GM19239 (cell line): ENCODE measurements at places on chromosomes 2 and 18.

DNA sequence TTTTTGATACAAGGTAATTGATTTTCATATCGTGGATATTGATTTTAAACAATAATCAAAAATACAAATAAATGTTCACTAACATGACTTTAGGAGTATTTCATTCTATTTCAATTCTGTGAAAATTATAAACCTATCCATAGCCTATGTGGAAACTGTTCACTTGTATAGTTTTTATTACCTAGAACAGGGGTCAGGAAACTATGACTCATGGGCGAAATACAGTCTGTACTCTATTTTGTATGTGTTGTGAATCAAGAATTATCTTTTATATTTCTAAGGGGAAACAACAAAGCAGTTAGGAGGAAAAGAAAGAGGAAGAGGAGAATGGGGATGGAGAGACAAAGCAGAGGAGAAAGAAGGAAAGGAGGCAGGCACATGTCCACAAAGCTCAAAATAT, 181.7 kb upstream of the VRK2 start:
- no peak for DNase-seq

GRCh38 chr2:217573571-217573970, 429.2 kb downstream of the TNS1 start:
- no peak for DNase-seq

DNA sequence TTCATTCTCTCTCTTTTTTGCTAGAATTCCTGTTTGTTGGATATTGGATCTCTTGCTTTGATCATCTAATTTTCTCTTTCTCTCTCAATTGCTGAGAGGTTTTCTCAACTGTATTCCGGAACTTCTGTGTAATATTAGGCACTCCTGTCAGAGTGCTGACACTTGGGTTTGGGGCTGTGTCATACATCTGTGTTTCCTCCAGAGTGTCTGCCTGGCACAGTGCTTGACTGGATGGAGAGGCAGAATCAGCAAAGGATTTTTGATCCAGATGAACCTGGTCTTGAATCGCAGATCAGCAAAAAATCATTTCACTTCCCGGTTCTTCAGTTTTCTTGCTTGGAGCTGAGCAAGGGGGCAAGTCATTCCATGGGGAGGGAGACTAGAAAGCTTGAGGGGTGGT, 87.7 kb upstream of the CXCR4 start:
- no peak for DNase-seq

- no peak for DNase-seq
These were observed 75.4 kb downstream of the CD8B2 start for GRCh38 chr2:106562268-106563186.

- no peak for DNase-seq
These were observed 101.8 kb downstream of the TRIB2 start for GRCh38 chr2:12818416-12819102.

DNA sequence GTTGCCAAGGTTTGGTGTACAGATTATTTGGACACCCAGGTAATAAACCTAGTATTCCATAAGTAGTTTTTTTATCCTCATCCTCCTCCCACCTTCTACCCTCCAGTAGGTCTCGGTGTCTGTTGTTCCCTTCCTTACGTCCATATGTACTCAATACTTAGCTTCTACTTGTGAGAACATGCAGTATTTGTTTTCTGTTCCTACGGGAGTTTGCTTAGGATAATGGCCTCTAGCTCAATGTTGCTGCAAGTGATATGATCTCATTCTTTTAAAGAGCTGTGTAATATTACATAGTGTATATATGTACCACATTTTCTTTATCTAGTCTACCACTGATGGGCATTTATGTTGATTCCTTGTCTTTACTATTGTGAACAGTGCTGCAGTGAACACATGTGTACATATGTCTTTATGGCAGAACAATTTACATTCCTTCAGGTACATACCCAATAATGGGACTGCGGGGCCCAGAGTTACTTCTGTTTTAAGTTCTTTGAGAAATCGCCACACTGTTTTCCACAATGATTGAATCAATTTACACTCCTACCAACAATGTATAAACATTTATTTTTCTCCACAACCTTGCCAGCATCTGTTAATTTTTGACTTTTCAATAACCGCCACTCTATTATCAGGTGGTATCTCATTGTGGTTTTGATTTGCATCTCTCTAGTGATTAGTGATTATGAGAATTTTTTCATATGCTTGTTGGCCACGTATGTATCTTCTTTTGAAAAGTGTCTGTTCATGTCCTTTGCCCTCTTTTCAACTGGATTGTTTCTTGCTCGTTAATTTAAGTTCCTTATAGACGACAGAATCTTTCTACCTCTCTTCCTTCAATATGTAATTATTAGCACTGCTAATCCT, 88.0 kb downstream of the MEMO1 start:
- DNase-seq: no peak

DNA sequence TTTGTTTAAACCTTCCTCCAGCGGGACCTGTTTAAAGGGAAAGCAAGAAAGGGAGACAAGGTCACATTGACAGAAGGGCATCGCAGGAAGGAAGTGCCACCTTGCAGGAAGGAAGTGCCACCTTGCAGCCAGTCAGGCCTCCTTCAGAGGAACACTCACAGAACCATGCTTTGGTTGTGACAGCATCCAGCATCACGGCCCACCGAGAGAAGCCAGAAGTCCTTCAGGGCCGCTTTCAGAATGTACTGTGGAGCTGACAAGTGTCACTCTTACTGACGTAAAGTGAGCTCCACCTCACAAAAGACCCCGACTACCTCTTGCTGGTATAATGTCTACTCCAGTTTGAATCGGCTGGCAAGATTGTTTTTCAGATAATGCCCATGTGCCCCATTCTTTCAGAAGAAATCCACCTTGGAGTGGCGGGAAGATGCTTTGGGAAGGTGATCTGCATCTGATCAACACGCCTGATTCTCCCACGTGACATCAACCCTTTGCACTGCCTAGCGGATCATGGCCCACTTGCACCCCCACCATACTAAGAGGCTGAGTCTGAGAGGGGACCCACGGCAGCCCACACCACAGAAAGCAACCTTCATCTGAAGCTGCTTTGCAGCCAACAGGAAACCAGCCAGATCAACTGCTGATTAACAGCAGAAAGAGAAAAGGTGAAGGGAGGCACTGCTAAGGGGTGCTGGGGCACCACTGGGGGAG, 99.8 kb downstream of the UXS1 start:
- DNase-seq: no peak

DNA sequence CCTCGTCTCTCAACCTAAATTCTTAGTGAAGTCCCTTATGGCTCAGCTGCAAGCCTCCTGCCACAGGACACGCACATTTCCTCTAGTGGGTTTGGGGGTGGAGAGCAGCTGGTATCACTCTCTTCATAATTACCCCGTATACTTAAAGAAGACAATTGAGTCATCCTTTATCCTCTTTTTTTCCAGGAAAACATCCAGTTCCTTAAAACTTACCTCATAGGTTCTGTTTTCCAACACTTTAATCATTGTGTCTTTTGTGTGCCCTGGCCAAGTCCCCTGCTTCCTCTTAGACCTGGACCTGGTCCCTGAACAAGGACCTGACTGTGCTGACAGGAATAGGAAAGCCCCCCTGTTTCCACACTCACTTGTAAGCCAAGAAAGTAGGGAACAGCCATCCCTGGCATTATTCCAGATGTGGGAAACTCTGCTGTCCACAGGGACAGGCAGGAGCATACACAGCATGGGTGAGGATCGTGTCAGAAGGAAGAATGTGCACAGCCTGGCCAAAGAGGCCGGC, 42.3 kb upstream of the MYO1B start:
- DNase-seq: no peak

GRCh38 chr2:234458466-234458865, 38.4 kb downstream of the ARL4C start:
- no peak for DNase-seq

DNA sequence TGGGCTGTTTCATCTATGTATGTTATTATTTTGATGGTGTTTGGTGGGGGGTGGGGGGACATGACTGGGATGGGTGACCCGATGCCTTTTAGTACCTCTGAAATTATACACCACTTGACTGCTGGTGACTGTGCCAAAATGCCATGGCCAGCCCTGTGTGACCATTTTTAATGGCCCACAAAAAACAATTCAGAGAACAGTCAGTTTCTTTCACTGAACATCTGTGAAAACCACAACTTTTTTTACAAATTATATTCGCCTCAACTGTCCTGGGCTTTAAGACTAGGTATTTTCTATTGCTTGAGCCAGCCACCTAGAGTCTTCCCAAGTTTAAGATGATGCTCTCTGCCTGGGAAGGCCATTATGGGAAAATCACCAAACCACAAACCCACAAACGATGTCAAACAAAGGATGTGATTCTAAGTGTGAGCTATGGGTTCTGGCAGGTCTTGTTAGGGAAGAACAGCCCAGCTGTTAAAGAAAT, 33.9 kb downstream of the FN1 start:
- no peak for DNase-seq

DNA sequence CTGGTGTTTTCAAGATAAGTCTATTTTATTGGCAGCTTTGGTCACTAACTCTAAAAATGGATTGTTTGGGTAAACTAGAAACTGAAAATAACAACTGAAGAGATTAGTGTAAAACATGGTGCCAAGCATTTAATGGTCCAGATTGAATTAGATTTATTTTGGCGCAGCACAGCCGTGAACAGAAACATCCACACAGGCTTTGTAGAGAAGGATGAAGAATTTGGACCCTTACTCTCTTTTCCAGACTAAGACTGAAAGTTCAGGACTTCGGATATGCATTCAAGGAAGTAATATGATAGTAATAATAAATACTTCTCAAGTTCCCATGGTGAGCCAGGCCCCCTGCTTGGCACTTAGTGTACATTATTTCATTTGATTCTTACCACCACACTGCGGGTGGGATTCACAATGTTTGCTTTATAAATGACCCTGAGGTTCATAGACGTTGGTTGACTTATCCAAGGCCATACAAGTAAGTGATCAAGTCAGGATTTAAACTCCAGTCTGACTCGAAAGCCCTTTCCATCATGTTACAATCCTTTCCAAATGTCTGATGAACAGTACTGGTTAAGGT, 54.2 kb upstream of the ITGB6 start:
- DNase-seq: no peak

DNA sequence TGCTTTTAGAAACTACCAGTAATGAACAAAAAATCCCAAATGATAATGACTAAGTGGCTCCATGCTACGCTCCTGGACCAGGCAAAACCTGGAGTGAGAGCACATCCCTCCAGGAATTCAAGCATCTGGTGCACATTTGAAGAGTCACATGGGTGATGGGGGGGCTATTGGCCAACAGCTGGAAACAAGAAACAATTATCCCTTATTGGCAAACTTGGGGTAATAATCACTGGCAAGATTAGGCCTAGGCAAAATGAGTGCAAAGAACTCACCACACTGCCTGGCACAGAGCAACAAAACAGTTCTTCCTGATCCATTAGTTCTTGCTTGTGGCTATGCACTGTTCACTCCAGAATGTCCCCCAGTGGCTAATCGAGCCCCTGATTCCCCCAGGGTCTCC, 66.1 kb downstream of the GYPC start:
- no peak for DNase-seq

- no peak for DNase-seq
These were observed 22.0 kb downstream of the SPP2 start for GRCh38 chr2:234072454-234072853.

DNA sequence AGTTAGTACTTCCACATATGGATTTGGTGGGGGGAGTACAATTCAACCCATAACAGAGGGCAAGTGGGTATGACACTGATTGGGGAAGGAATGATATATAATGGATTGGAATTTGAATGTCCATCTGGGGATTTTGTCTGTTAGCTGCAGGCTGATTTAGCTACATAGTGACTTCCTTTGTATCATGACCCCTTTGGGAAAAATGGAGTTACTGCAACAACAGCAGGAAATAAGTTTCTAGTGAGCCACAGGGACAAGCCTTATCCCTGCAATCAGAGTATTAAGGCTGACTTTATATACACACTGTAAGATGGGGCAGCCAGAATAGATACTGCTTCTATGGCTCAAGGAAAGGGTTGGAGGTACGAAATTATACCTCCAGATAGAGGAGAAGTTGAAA, 404.4 kb upstream of the MEIS1 start:
- DNase-seq: no peak

- DNase-seq: no peak
These were observed 730.4 kb upstream of the ID2 start for GRCh38 chr2:7951490-7951889.

DNA sequence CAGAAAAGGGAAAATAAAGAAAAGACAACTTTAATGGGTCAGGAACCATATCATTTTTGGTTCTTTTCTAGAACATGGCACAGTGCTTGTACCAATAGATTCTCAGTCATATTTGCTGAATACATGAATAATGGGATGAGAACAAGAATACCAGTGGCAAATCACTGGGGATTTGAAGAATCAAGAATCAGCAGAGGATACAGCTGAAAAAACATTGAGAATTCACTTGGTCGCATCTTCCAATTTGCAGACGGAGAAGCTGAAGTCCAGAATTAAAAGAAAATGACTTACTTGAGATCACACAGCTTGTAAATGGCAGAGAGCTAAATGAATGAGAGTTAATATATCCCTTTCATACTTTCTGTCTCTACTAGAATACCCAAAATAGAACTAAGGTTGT, 362.2 kb downstream of the RAD51AP2 start:
- no peak for DNase-seq

DNA sequence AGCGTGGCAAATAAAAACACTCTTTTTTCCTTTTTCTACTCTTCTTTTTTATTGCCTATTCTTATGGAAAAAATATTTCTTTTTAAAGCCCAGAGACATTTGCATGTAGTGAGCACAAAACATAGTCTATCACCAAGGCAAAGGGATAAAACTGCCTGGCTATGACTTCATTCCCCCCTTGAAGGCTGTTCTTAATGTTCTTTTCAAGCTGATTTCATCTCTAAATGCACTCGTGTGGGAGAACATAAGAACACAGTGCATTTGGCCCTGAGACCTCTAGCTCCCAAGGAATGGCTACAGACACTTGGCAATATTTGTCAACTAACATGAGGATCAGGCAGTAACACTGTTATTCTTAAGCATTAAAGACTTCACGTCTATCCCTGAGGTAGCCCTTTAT, 17.4 kb upstream of the DNAJC10 start:
- no peak for DNase-seq

DNA sequence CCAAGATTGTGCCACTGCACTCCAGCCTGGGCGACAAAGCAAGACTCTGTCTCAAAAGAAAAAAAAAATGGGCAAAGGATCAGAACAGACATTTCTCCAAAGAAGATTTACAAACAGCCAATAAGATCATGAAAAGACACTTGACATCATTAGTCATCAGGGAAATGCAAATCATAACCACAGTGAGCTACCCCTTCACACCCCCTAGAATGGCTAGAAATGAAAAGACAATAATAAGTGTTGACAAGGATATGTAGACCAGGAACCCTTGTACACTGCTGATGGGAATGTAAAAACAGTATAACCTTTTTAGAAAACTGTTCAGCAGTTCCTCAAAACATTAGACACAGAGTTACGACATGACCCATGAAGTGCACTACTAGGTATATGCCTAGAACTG, 18.4 kb upstream of the MTERF4 start:
- no peak for DNase-seq

GRCh38 chr2:84716564-84716963, 164.3 kb downstream of the TRABD2A start:
- no peak for DNase-seq

DNA sequence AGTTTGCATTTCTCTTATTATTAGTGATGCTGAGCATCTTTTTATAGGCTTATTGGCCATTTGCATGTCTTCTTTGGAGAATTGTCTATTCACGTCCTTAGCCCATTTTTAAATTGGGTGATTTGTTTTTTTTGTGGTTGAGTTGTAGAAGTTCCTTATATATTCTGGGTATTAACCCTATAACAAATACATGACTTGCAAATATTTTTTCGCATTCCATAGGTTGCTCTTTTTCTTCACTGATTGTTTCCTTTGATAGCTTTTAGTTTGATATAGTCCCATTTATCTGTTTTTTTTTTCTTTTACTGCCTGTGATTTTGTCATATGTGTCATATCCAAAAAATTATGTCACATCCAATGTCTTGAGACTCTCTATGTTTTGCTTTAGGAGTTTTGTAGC, 243.6 kb downstream of the GPD2 start:
- no peak for DNase-seq
